Foreskin keratinocyte (primary cell): ENCODE measurements at places on chromosomes 12 and 14.
A peak's percentile ranks its signal among the peaks of the same experiment; 100 is the strongest.

GRCh38 chr14:19974844-19975243 is 547 bp upstream of the OR4K15 start:
- no peak for DNase-seq

GRCh38 chr14:94004015-94004414 is 6.9 kb downstream of the CCDC197 start:
- no peak for DNase-seq

DNA sequence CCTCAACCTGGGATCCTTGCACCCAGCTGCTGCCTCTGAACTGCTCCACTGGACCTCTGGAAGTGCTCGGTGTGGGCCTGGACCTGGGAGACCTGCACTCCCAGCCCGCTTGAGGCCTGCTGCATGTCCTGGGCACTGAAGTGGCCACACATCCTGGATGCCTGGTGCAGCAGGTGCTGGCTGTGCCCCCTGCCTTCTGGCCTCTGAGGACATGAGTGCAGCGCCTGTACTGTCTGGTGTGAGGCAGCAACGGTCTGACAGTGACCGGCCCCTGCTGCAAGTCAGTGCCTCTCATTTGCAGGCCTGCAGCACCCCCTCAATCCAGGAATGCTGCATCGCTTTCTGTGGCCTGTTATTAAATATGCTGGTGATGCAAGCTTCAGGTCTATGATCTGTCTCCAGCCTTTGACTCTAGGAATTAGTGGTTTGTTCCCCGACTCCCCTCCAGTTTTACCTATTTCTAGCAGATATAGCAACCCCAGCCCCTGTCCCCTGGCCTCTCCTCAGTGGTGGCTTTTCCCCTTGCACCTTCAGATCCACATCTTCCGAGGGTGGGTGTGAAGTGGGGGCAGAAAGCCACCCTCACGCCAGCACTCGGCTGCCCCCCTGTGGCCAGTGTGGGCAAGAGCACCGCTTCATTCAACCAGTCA is 3.6 kb downstream of the SMIM41 start:
- DNase-seq: no peak

DNA sequence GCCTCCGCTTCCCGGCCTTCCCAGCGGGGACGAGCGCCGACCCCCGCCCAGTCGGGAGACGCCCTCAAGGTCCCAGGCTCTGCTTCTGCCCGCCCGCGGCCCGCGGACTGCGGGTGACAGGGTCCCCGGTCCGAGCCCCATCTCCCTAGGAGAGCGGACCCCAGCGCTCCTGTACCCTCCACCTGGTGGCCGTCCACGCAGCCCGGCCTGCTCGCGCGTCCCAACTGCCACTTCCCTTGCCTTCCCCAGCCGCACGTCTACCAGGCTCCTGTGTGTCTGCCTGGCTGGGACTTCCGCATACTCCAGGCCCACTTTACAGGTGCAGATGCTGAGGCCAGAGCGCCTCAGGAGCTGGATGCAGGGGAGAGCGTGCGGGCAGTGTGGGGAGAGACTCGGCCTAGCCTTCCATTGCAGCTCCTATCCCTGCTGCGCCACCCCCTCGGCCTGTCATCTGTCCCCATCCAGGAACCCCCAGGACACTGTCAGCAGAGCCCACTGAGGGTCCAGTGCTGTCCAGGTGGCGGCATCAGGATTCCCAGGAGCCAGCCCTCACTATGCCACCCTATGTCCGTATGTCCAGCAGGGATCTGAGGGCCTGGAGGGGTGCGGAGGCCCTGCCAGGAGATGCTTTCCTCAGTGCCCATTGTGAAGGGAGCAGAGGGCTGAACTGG is 8.0 kb upstream of the ANKRD9 start:
- no peak for DNase-seq

GRCh38 chr14:79702197-79702596 is 509.1 kb downstream of the DIO2 start:
- DNase-seq: no peak

GRCh38 chr14:68780358-68781160 is 12.3 kb downstream of the ZFP36L1 start:
- DNase-seq: no peak

- DNase-seq: no peak
These were observed 81.2 kb upstream of the ATXN7L3B start for GRCh38 chr12:74456431-74456830.

GRCh38 chr14:33376510-33376909 is 437.8 kb downstream of the NPAS3 start:
- no peak for DNase-seq

GRCh38 chr12:121391619-121392324 is 8.1 kb upstream of the RNF34 start:
- DNase-seq: peak; percentile 19

GRCh38 chr12:28350502-28350901 is 160.2 kb downstream of the CCDC91 start:
- DNase-seq: no peak

DNA sequence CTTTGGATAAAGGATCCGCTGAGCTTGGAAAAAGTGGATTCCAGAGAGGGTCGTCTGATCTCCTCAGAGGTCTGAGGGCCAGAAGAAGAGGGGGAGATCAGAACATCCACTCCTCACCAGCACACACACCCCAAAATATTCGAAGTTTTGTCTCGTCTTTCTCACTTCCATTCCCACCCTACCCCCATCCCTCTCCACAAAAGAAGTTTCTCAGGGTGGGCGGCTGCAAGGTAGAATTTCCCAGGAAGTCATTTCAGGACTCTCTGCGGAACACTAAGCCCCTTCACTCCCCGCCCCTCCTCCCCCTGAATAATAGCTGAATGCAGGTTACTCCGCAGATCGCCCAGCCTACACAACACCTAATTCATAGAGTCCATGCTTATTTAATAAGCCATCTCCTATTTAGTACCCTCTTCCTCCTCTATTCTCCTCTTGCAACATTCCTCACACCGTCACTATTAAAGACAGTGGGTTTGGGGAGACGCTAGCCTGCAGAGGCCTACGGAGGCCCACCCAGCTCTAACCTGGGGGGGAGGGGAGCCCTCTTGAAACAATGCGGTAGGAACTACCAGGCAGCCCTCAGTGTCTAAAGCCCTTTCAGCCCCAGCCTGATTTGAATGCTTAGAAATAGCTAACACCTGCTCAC is 649 bp upstream of the SALL2 start:
- DNase-seq: no peak

DNA sequence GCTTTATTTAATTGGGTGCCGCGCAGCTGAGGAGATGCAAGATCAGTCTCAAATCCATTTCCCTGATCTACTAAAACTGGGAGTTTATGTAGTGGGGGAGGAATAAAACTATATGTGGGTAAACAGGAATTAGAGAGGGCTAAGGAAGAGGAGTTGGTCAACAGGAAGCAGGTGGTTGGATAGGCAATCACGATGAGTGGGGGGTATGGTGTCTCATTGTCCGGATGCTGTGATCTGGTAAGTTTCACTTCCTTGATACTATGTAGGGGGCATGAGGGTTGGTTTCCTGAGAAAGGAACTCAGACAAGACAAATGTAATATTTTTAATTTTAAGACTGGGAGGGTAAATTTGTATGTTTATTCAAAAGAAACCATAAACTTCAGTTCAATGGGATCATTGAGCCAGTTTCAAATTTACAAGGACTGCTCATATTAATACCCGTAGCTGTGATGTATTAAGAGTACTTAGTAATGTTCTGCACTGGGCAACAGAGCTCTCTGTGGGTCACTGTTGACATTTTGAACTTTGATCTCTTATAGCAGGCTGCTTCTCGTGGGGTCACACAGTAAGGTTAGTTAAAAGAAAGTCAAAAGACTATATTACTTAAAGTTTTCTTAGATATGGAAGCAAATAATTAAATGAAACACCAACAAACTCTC is 786.2 kb upstream of the FBXO33 start:
- no peak for DNase-seq

GRCh38 chr12:79521576-79521975 is 169.2 kb downstream of the PAWR start:
- DNase-seq: peak; percentile 29

GRCh38 chr14:61733972-61734371 is 28.2 kb upstream of the SNAPC1 start:
- no peak for DNase-seq

- DNase-seq: no peak
These were observed 12.1 kb downstream of the SPTSSA start for GRCh38 chr14:34449819-34450541.

GRCh38 chr12:106774808-106775524 is 484 bp downstream of the RIC8B start:
- DNase-seq: peak; percentile 4

DNA sequence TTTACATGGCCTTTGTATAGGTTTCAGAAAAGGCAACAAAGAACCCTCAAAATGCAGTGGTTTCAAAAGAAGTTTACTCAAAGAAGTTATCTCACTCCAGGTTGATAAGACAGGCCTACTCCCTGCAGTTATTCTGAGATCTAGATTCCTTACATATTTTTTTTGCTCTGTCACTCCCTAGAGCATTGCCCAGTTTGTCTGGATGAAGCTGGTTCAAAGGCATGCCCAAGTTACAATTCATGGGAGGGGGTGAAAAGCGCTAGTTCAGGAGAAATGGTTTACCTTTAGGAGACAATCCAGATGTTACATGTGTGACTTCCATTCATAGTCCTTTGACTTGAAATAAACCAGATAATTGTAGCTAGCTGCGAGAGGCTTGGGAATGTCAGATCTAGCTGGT is 115.0 kb downstream of the TPH2 start:
- DNase-seq: no peak

GRCh38 chr12:26723379-26724308 is 109.3 kb downstream of the ITPR2 start:
- DNase-seq: peak; percentile 59

- no peak for DNase-seq
These were observed 142.8 kb downstream of the SCARB1 start for GRCh38 chr12:124720681-124721500.

DNA sequence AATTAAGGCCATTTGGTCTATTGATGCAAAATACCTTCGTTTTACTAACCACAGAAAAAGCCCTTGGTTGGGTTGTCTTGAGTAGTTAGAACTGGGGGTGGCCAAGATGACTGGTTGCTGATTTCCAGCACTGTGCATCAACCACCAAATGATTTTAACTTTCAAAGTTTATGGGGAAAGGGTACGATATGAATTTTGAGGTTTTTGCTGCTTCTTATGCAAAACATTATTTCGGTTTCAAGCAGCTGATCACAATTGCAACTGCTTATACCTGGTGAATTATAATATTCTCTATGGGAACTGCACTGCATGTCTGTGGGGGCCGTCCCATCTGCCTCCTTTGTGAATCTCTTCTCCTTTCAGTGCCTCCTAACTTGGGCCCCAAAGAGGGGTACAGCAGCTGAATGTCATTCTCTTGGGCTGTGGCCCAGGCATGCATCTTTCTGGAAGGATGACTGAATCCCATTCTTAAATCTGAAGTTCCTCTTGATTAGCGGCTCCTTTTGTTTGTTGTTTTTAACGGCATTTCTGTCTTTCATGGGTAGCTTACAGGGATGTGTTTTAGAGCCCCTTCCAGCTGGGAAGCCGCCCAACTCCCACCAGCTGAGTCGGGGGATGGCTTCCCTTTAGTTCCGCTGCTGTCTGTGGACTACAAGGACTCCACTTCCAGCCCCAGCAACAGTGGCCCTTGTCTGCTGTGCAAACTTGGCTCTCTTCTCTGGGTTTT is 479.8 kb downstream of the ZFP36L1 start:
- no peak for DNase-seq

GRCh38 chr14:25050269-25051150 is 563 bp upstream of the STXBP6 start:
- no peak for DNase-seq

GRCh38 chr12:68319988-68320623 is 12.1 kb downstream of the MDM1 start:
- DNase-seq: no peak

DNA sequence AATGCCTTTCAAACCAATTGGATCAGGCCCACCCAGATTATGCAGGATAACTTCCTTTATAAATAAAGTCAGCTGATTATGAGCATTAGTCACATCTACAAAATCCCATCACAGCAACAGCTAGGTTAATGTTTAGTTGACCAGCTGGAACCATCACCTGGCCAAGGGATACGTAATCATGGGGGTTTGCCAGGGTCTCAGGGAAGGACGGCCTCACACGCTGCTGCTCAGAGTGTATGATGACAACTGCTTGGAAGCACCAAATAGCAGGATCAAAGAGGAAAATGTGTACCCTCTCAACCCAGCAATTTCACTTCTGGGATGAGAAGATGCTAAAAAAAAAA is 162.6 kb downstream of the SLC15A4 start:
- no peak for DNase-seq

DNA sequence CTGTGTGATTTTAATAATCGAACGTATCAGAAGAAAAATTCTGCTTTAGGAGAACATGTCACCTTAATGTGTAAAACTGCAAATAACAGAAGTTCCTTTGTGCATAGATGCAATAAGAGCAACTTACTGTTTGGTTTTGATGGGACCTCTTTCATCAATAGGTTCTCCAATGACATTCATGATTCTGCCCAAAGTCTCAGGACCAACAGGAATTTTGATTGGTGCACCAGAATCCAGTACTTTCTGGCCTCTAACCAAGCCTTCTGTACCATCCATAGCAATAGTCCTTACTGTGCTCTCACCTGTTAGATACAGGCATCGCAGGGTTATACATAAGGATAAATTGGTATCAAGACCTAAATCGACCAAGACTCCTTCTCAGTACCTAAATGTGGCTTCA is 1.1 kb downstream of the ATP5F1B start:
- DNase-seq: no peak

DNA sequence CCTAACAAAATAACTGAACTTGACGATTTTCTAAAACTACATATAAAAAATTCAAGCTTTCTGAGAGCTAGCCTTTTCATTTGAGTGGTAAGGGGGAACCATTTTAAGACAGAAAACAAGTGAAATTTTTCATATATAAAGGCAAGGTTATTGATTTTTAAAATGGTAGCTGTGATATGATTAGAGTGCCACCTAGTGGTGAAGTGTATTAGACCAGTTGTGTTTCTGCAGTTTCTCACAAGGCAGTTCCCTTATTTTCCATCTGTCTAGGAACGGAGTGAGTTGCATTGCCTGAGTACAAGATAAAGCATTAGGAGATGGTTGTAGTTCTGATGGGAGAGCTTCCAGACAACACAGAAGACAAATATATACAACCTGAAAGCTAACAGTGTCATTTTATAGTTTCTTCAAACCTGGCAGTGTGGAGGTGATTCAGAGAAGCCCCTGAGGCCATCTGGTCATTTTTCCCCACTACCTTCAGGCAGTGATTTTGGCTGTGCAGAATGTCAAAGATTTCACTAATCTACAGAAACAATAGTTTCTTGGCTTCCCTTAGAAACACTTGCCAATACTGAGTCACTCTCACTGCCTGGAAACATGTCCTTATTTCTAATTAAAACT is 180.8 kb downstream of the C12orf50 start:
- DNase-seq: no peak

- no peak for DNase-seq
These were observed at the start of gene TNFAIP2 for GRCh38 chr14:103122947-103123633. TNFAIP2 (plus strand) TSS chr14:103123461; CDS start chr14:103126458, 2,997 bp downstream.
